ENCODE measurements at places on chromosomes 1 and 21. TPM values are rescaled to one million over a fixed set of nuclear protein-coding genes. Genes with fewer than 3 reads are reported as not detected.

GRCh38 chr21:36816561-36817130, 117.7 kb downstream of the SIM2 start:
- no peaks in the 10 kb centered on the region for H3K36me3 ChIP-seq
- no peaks in the 10 kb centered on the region for H3K27me3 ChIP-seq
- no peak overlapping the region for H3K27ac ChIP-seq
- no peak overlapping the region for H3K4me3 ChIP-seq
- no peaks in the 10 kb centered on the region for H3K4me1 ChIP-seq

DNA sequence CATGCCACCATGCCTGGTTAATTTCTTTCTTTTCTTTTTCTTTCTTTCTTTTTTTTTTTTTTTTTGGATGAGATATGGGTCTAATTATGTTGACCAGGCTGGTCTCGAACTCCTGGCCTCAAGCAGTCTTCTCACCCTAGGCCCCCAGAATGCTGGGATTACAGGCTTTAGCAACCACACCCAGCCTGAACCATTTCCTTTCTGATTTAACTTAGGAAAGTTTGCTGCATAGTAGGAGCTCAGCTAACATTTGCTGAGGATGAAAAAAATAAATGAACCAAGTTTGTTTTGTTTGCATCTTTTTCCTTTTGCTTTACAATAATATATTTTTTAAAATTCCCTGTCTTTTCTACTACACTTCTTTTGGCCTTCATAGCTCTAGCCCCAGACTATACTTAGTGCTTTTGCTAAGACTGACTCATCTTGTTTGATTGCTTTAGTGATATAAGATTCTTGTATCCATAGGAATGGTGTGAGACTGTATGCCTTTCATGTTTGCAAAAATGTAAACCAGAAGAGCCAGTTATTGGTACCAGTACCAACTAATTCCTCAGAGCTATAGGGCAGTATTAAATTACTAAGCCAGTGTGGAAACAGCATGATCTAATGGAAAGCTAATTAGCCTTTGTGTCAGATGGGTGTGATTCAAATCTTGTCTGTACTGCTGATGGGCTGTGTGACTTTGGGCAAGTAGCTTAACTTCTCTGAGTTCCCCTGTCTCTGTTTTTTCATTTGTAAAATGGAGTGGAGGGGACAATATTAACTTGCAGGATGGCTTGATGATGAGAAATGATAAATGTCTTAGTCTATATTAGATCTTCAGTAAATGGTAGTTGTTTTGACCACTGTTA, 66.9 kb downstream of the NFIA start:
- no peaks in the 10 kb centered on the region for H3K27me3 ChIP-seq
- no peak overlapping the region for H3K27ac ChIP-seq
- no peak for DNase-seq
- no peaks in the 10 kb centered on the region for H3K36me3 ChIP-seq

- H3K4me1 ChIP-seq: no peaks in the 10 kb centered on the region
- no peak overlapping the region for H3K27ac ChIP-seq
- no peak for DNase-seq
- no peak overlapping the region for H3K4me3 ChIP-seq
- no peaks in the 10 kb centered on the region for H3K27me3 ChIP-seq
Observed at GRCh38 chr1:89974696-89975470, 20.0 kb upstream of the ZNF326 start.

GRCh38 chr1:41902159-41902577, 16.6 kb downstream of the HIVEP3 start:
- no peak overlapping the region for H3K4me3 ChIP-seq
- no peaks in the 10 kb centered on the region for H3K36me3 ChIP-seq
- H3K27me3 ChIP-seq: no peaks in the 10 kb centered on the region
- DNase-seq: no peak

GRCh38 chr1:178328728-178329127, 168.0 kb downstream of the CLEC20A start:
- H3K27me3 ChIP-seq: no peaks in the 10 kb centered on the region
- DNase-seq: no peak
- peak overlapping the region; percentile 60 for H3K27ac ChIP-seq

- H3K36me3 ChIP-seq: no peaks in the 10 kb centered on the region
- no peak for DNase-seq
- no peaks in the 10 kb centered on the region for H3K27me3 ChIP-seq
- no peaks in the 10 kb centered on the region for H3K4me1 ChIP-seq
- H3K4me3 ChIP-seq: no peak overlapping the region
- H3K27ac ChIP-seq: no peak overlapping the region
Observed at GRCh38 chr1:159532922-159533321, 2.9 kb downstream of the OR10J5 start.

DNA sequence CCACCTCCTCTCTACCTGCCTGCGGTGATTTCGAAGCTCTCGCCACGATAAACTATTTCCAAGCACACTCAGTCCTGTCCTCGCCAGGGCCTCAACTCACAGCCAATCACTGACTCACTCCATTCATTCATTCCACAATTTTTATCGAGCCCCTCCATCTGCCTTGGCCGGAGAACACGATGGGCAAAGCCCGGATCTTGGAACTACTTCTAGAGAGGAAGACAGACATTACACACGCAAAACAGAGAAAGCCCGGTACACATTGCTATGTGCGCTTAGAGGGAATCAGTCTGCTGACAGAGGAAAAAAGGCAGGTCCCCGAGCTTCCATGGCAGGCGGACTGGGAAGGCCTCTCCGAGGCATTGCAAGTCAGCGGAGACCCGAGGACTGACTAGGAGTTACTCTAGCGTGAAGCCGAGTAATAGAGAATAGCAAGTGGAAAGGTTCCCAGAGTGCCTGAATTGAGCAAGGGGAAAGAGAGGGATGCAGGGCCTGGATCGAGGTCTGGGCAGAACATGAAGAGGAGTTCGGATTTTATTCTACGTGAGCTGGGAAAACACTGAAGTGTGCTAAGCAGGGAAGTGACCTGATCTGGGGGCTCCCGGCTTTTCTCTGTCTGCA, 54.2 kb upstream of the DNAJC6 start:
- H3K4me1 ChIP-seq: peaks cover 5% of the 10 kb centered on the region
- no peak overlapping the region for H3K27ac ChIP-seq
- H3K27me3 ChIP-seq: peaks cover 10% of the 10 kb centered on the region
- no peaks in the 10 kb centered on the region for H3K36me3 ChIP-seq
- DNase-seq: peak; percentile 33

The SUSD4 gene
- total RNA-seq: 17.0 TPM

- peaks cover 12% of the 10 kb centered on the region for H3K4me1 ChIP-seq
- H3K36me3 ChIP-seq: no peaks in the 10 kb centered on the region
- DNase-seq: peak; percentile 23
- peak overlapping the region; percentile 81 for H3K27ac ChIP-seq
- no peak overlapping the region for H3K4me3 ChIP-seq
Observed at GRCh38 chr1:95196017-95196416, 38.0 kb upstream of the RWDD3 start.

The PALMD gene
- total RNA-seq: 32.2 TPM

- H3K4me1 ChIP-seq: no peaks in the 10 kb centered on the region
- DNase-seq: peak; percentile 87
- no peaks in the 10 kb centered on the region for H3K36me3 ChIP-seq
- H3K27ac ChIP-seq: no peak overlapping the region
- no peak overlapping the region for H3K4me3 ChIP-seq
Observed at GRCh38 chr1:146012703-146013558, 8.6 kb downstream of the HJV start.

GRCh38 chr1:208083016-208083714, 161.0 kb downstream of the PLXNA2 start:
- DNase-seq: peak; percentile 50
- no peaks in the 10 kb centered on the region for H3K27me3 ChIP-seq
- H3K36me3 ChIP-seq: peaks cover 22% of the 10 kb centered on the region
- H3K27ac ChIP-seq: no peak overlapping the region

GRCh38 chr21:34266351-34266750, 97.5 kb upstream of the KCNE2 start:
- H3K4me1 ChIP-seq: no peaks in the 10 kb centered on the region
- no peak overlapping the region for H3K27ac ChIP-seq
- H3K27me3 ChIP-seq: no peaks in the 10 kb centered on the region
- no peaks in the 10 kb centered on the region for H3K36me3 ChIP-seq
- no peak for DNase-seq

GRCh38 chr1:29634746-29635335, 398.5 kb downstream of the PTPRU start:
- H3K27ac ChIP-seq: no peak overlapping the region
- no peaks in the 10 kb centered on the region for H3K36me3 ChIP-seq
- no peaks in the 10 kb centered on the region for H3K4me1 ChIP-seq
- H3K27me3 ChIP-seq: no peaks in the 10 kb centered on the region

DNA sequence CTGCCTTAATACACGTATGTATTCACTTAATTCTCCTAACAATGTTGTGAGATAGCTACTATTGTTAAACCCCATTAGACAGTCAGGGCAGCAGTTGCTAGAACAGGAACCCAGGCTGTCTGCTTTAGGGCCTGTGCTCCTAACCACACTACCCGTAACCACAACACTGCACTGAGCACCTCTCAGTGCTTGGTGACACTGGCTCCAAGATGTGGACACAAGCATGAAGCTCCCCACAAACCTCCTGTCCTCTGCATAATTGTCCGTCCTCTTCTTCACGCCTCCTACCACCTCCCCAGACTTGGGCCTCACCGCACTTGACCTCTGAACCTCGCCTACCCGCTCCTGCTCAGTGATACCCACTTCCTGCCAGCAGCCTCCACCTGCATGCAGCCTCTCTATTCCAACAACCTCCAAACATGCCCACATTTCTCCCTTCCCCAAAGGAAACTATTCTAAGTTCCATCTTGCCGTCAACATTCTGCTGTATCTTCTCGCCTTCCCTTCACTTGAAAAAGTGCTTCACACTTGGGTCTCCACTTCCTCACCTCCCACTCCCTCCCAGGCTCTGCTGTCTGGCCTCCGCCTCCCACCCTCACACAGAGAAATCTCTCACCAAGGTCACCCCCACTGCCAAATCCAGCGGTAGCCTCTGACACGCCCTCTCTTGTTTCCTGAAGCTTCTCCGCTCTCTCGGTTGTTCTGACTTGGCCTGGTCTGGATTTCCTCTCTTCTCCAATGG, 14.6 kb upstream of the AHDC1 start:
- H3K27ac ChIP-seq: no peak overlapping the region
- no peak overlapping the region for H3K4me3 ChIP-seq
- no peak for DNase-seq
- peaks cover 18% of the 10 kb centered on the region for H3K36me3 ChIP-seq
- H3K4me1 ChIP-seq: peaks cover 6% of the 10 kb centered on the region
- H3K27me3 ChIP-seq: no peaks in the 10 kb centered on the region

DNA sequence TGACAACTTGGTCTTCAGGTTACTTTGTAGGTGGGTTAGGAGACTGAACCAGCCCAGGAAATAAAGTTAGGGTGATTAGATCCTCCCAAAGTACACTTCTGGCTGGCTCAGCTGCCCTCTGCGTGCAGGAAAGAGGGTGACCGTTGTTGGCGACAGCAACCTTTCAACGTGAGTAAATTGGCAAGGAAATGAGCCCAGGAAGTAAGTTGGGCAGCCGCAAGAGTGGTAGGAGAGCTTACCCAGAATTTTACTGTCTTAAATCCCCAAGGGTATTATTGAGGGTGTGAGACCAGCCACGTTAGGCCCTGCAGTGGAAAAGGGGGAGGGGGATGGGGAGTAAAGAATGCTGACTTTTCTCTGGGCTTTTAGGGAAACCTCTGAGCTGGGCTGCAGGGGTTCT, 1.6 kb downstream of the TENT5C start:
- no peak for DNase-seq
- peaks cover 7% of the 10 kb centered on the region for H3K27me3 ChIP-seq
- no peak overlapping the region for H3K4me3 ChIP-seq
- no peaks in the 10 kb centered on the region for H3K4me1 ChIP-seq
- H3K36me3 ChIP-seq: no peaks in the 10 kb centered on the region

The TBX19 gene
- total RNA-seq: 3.6 TPM

The EFNA3 gene
- total RNA-seq: 1.9 TPM

DNA sequence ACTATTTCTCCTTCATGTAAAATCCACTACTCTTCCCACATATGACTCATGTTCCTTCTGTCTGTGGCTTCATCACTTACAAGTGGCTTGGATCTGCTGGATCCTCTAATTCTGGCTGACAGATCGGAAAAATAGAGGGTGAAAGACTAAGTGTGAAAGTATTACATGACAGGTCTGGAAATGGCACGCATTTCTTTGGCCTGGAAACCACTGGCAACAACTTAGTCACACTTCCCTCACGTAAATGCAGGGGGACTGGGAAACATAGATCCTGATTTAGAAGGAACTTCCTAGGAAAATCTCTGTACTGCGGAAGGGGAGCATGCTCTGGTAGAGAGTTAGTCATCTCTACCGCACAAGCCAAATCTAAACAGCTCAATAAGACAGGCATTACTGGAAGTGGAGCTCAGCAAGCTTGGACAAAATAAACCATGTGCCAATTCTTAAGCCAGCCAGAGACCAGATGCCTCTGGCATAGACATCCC, 305.4 kb upstream of the PTBP2 start:
- peaks cover 2% of the 10 kb centered on the region for H3K4me1 ChIP-seq
- H3K36me3 ChIP-seq: no peaks in the 10 kb centered on the region
- peak; percentile 59 for DNase-seq
- H3K27ac ChIP-seq: no peak overlapping the region
- H3K27me3 ChIP-seq: no peaks in the 10 kb centered on the region

The GPR89A gene
- 31.1 TPM for total RNA-seq

The OR2AK2 gene
- not detected for total RNA-seq

- no peak overlapping the region for H3K27ac ChIP-seq
- no peak overlapping the region for H3K4me3 ChIP-seq
- H3K36me3 ChIP-seq: no peaks in the 10 kb centered on the region
- H3K27me3 ChIP-seq: no peaks in the 10 kb centered on the region
- DNase-seq: no peak
Observed at GRCh38 chr21:35325953-35326352, 276.9 kb upstream of the RUNX1 start.

DNA sequence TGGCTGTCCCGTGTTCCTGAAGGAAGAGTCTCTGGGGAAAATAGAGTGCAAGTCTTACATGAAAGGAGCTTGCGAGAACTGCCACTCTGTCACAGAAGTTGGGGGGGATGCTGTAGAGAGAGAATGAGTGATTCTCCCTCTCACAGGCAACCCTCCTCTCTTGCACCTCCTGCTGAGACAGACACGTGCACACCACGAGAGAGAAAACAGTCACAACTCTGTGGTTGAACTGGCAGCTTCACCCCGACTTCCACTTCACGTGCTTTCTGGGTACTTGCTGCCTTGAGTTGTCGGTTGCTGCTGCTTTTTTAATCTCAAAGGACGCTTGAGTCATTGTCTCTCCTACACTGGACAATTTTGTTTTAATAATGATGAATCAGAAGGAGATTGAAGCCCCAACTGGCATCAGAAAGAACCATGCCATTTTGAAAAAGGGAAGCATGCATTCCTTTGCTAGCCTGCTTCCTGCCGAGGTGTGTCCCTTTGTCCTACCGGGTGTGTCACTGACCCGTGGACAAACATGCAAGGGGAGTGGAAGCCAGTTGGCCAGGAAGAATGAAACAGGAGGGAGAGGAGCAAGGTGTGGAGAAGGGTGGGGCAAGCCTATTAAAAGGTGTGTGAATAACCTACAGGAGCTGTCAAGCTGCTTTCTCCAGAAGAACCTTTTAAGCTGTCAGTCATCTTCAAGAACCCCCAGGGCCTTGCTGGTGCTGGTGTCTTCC, 164.2 kb downstream of the CACNA1E start:
- no peak overlapping the region for H3K27ac ChIP-seq
- no peaks in the 10 kb centered on the region for H3K4me1 ChIP-seq
- no peaks in the 10 kb centered on the region for H3K36me3 ChIP-seq
- H3K27me3 ChIP-seq: no peaks in the 10 kb centered on the region
- no peak for DNase-seq

- no peak overlapping the region for H3K27ac ChIP-seq
- H3K4me3 ChIP-seq: no peak overlapping the region
- H3K36me3 ChIP-seq: peaks cover 16% of the 10 kb centered on the region
- H3K4me1 ChIP-seq: no peaks in the 10 kb centered on the region
- no peaks in the 10 kb centered on the region for H3K27me3 ChIP-seq
- no peak for DNase-seq
Observed at GRCh38 chr1:220195701-220196100, 76.6 kb downstream of the RAB3GAP2 start.

- H3K27me3 ChIP-seq: no peaks in the 10 kb centered on the region
- peak overlapping the region; percentile 86 for H3K27ac ChIP-seq
- H3K36me3 ChIP-seq: peaks cover 3% of the 10 kb centered on the region
- peak overlapping the region; percentile 57 for H3K4me3 ChIP-seq
- peaks cover 20% of the 10 kb centered on the region for H3K4me1 ChIP-seq
Observed at GRCh38 chr21:25640202-25640942, 1.3 kb downstream of the JAM2 start.
